NCI-H1436 (cell line): ENCODE measurements at places on chromosomes 3 and 15.

GRCh38 chr15:45796433-45796832 lies 161.6 kb downstream of the SQOR start:
- DNase-seq, result no peak

GRCh38 chr3:151357463-151357850 lies 27.1 kb downstream of the P2RY12 start:
- DNase-seq, result no peak

GRCh38 chr3:146542179-146542578 lies 2.2 kb downstream of the PLSCR1 start:
- DNase-seq, result no peak

- DNase-seq, result no peak
Observed at GRCh38 chr3:3798631-3799113, 559 bp upstream of the LRRN1 start.

GRCh38 chr15:35691891-35692867 lies 146.2 kb upstream of the DPH6 start:
- DNase-seq, result no peak

- DNase-seq, result peak; percentile 90
Observed at GRCh38 chr3:136658946-136659682, 93.1 kb downstream of the STAG1 start.

DNA sequence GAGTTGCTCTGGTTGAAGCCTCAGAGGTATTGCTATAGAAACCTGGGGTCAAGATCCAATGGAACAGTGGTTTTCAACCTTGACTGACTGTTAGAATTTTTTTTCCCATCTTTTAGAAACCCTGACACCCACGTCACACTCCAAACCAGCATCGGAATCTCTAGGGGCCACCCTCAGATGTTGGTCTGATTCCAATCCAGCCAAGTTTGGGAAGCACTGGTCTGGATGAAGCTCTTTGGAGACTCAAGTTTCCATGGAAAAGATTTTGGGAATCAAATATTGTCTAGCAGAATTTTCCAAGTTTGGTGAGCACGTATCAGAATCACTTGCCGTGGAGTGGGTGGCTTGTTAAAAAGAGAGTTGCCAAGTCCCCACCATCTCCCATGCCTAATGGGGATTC lies 103.8 kb downstream of the THSD4 start:
- no peak for DNase-seq

GRCh38 chr15:86018679-86019078 lies 61.0 kb upstream of the AGBL1 start:
- no peak for DNase-seq

DNA sequence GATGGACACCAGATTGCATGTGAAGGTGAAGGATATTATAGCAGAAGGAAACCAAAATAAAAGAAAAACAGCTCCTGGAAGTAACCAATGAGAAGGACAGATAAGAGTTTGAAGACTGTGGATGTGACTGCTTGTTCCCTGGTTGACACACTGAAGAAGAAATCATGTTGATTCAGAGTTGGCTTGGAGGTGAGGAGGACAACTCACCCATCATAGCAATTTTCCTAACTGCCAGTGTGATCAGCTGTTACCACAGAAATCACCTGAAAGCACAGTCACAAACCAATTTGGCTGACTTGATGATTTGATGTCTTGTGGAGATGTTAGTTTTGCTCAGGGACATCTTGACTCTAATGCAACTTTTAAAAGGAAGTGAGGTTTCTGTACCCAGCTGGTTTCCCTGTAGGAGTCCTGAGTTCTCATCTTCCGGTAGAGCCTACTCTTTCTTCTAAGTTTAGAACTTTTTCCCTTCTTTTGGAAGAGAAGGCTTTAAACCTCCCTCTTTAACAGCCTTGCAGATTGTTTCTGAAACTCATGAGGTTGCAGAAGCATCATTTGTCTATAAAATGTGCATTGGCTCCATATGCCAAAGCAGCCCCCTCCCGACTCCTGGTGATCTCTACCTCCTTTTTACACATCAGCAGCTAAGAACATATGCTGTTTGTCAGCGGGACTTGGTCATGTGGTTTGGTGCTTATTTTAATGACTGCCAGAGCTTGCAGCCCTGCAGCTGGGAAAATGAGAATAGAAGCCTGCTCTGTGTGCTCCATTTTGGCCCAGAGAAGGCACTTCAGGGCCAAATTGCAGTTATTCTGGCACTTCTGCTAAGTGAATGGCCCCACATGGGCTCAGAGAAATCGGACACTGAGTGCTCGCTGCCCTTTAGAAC lies 10.3 kb downstream of the ATG7 start:
- no peak for DNase-seq

DNA sequence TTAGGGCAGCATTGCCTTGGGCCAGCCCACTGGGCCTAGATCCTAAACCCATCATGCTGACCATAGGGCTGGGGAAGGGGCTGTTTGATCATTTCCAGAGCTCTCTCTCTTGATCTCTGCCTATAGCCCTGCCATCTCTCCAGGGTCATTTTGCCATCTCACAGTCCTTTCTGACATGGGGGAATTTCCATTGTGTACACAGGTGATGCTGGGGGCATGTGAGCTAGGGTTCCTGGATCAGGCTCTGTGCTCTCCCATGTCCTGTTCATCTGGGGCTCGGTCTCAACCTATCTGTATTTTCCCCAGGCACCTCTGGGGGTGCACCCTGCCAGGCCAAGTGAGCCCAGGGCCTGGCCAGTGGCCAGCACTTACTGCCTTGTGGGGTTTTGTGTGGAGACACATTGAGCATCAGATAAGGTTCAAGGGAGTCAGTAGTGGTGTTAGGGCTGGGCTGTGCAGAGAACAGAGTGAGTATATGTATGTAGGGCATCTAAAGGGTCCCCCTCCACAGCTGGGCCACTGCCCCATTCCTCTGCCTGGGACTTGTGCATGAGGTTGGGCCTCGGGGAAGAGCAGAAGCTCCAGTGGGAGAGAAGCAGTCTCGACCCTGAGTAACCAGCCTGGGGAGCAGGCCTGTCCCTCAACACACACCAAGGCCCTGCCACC lies 25.7 kb upstream of the APEH start:
- DNase-seq, result no peak

DNA sequence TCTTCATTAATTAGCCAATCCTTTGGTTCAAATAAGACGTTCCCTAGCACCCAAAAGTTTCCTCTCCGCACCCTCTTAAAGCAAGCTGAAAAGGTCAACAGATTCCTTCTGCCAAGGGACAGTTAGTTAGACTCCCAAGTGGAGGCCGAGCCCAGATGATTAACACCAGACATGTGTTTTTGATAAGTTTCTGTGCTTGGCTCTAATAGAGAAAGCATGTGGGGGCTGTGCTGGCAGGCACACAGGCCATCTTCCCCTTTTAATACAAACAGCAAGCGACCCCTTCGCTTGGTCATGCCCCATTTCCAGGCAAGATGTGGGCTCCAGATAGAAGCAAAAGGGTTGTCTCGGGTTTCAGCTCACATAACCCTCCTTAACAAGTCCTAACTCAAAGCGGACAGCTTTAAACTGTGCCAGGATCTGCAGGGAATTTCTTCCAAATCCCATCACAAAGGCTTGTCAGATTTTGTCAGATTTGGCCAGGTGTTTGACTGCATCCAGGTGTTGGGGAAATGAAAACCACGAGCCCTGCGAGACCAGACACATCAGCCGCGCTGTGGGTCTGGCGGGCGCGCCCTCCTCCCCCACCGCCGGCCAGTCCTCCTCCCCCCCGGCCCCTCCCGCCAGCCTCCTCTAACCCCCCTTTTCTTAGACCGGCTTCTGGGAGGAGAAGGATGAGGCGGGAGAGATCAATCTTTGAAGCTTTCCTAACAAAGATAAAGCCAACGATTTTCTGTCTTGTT lies 3.3 kb downstream of the HES1 start:
- no peak for DNase-seq

GRCh38 chr3:72550582-72551262 lies 297.5 kb downstream of the SHQ1 start:
- DNase-seq, result no peak

DNA sequence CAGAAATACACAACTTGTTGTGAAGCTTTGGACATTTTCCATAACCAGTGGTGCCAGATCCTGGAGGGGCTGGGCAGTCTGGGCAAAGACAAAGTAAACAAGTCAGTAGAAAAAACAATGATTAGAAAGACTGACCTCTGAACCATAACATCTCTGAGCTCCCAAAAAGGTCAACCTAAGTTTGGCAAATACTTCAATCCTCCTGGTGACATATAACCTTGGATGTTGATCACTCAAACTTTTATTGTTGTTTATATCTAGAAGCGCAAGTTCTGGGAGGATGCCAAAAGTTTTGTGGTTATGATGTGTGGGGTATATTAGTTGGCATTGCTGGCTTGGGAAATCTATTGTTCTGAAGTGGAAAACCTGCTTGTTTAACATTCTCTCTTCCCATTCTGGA lies 257.7 kb downstream of the DIPK2A start:
- DNase-seq, result no peak

DNA sequence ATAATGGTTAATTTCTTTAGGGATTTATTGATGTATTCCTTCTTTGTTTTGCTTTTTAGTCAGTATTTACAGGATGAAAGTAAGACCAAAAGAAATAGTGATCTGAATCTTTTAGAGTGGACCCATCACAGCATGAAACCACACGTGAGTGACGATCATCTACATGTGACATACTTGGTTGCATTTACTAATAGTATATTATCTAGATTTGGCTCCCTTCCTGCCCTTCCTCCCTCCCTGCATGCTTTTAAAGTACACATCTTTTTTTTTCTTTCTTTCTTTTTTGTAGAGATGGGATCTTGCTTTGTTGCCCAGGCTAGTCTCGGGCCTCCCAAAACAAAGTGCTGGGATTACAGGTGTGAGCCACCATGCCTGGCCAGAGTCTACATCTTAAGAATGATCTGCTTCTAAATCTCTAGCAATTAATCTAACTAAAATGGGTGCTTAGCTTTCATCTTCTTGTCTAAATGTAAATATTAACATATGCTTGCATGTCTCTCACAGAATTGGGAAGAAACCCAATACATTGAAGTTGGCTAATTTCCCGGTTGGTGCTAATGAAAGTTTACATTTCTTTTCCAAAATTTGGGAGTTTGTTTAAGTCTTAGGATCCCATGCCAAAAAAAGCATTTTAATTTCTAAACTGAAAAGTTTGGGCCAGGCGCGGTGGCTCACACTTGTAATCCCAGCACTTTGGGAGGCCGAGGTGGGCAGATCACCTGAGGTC lies 38.0 kb downstream of the SENP2 start:
- DNase-seq, result no peak

GRCh38 chr15:48300038-48300437 lies 31.2 kb upstream of the DUT start:
- no peak for DNase-seq

DNA sequence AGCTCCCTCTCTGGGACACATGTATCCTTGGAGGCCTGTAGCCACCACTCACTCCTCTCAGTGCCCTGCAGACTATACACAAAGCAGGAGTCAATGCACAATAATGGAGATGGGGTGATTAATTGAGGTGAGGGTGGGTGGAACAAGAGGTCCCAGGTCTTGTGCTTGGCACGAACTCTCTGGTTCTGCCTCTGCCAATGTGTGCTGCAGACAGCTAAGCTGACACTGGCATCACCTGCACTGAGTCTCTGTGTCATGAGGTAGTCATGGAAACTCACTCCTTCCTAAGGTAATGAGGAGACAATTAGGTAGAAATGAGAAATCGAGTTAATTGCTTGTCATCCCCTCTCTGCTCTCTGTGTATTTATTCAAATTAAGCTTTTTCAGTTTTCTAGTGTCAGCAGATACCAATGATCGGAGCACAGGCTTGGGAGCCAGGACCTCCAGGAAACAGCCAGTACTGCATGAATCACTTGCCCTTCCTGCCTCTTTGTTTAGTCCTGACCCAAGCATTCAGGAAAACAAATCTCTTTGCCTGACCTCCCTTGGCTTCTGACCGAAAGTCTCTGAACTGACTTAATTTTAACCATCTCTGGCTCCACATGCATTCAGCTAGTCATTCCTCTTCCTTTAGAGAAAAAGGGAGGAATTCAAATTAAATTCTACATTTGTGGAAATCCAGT lies 56.7 kb downstream of the DRD3 start:
- DNase-seq, result peak; percentile 84

DNA sequence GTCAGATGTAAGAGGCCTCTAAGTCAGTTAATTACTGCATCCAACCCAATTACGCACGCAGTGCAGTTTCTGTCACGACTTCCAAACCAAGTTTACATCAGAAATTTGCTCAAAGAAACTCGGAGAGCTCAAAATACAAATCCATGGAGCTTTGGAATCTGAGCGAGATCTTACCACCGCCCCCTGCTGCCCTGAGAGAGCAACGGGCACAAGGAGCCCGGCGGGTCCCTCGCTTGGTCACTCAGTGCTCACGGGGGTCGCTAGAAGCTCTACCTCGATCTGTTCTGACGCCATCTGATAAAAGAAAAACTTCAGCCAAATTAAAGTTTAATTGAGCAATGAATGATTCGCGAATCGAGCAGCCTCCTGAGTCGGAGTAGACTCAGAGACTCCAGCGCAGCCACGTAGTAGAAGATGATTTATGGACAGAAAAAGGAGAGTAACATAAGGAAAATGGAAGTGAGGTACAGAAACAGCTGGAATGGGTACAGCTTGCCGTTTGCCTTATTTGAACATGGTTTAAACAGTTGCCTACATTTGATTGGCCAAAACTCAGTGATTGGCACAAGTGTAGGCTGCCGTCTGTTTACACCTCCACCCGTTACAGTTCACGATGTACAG lies 232.7 kb upstream of the ATP10A start:
- no peak for DNase-seq

DNA sequence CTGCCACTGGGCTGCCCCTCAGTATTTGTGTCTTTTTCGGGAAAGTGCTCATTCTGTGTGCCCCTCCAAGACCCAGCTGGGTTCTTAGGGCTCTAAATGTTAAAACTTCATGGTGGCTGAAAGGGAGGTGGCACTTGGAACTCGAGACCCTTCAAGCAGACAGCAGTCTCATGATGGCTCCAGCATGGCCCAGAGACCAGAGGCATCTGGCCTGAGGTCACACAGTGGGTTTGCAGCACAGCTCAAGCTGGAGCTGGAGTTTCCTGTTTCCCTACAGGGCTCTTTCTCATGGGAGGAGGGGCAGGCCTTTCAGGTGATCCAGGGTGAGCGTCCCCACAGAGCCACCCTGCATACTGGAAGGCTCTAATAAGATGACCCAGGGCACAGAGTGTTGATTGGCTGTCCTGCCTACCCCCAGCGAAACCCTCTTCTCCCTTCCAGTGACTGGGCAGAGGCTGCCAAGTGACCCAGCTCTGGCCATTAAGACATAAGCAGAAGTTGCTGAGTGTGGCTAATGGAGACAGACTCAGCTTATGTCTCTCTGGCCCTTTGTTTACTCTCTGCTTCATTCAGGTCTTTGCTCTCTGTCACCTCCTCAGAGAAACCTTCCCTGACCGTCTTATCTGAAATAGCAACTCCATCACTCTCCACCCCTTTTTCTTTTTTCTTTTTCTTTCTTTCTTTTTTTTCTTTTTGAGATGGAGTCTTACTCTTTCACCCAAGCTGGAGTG lies 166.6 kb upstream of the SMAD3 start:
- DNase-seq, result no peak

- no peak for DNase-seq
Observed at GRCh38 chr3:140244893-140245292, 309.9 kb downstream of the CLSTN2 start.

GRCh38 chr15:72231833-72232478 lies 966 bp upstream of the PKM start:
- peak; percentile 51 for DNase-seq

DNA sequence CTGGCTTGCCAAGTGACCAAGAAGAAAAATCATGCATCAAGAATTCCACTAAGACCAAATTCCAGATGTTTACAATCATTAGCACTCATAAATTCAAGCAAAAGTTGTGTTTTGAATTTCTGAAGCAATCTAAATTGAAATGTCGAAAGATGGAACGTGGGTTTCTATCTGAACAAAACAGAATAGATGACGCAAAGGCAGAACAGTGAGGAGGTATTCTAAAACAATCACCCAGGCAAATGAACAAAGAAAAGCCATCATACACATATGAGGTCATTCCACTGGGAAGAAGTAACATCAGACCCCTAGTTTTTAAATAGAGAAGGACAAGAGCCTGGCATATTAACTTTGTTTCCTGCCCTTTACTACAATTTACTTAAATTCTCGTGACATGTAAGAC lies 58.0 kb downstream of the MCF2L2 start:
- no peak for DNase-seq
